ENCODE measurements at places on chromosomes 5 and 9.
A peak's percentile ranks its signal among the peaks of the same experiment; 100 is the strongest.

- DNase-seq, result no peak
Measured at GRCh38 chr5:86646671-86647070, 28.9 kb downstream of the COX7C start.

DNA sequence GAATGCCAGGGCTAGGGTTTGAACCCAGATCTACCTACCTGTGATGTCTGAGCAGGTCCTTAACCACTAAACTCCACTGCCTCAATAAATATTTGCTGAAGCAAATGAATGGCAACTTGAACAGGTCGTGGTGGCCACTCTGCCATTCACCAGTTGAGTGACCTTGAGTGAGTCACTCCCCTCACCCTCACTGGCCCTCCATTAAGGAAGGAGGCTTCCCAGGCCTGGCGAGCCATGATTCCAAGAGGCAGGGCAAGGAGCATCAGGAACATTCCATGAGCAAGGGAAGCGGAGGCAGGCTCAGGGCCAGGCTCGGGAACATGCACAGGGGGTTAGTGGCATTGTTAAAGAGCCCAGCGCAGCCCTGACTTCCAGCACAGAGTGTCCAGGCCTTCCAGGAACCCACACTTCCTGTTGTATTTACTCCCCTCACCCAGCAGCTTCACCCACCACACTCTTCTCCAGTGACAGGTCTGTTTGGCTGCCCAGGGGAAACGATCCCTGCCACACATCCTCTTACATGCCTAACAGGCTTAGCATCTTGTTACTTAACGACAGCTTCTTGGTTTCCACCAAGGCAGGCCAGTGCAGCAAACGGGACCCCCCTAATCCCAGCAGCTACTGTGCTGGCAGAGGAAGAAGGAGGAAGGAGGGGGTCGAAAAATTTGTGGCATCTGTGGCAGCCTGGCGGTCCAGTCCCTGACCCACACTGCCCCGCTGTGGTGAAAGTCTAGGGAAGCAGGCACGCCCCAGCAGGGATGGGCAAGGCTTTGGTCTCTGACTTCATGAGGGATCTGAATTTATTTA lies 43.7 kb upstream of the TTC1 start:
- no peak for DNase-seq

DNA sequence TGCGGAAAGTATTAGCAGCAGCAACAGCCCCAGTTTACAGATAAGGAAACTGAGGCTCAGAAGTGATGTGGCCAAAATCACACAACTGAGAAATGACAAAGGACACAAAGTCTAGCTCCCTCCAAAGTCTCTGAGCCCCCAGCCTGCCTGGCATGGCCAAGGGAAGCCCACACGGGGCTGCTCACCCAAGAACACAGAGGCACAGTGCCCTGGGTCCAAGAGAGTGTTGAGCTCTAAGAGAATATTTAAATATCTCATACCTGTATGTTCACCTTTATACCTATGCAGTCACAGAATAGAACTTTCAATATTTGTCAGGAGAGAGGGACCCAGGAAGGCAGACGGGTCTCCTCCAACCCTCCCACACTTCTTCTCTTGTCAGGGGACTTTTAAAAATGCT lies 16.6 kb downstream of the VAV2 start:
- no peak for DNase-seq

GRCh38 chr9:77877976-77878375 lies 153.6 kb downstream of the GNAQ start:
- DNase-seq, result no peak

DNA sequence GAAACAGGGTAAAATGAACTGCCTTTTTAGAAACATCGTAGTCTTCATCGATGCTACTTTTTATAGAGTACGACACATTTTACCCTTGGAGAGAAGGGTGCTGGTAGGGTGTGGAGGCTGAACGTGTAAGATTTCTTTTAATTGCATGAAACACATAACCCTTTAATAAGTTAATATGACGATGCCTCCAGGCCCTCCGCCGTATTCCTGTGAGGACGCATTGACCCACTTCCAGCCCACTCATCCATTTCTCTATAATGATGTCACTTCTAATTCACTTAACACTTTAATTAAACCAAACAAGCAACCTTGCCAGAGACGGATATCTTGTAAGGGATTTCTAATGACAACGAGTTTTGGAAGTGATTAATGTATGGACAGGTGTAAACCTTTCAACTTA lies 158.7 kb downstream of the IRX2 start:
- DNase-seq, result no peak

DNA sequence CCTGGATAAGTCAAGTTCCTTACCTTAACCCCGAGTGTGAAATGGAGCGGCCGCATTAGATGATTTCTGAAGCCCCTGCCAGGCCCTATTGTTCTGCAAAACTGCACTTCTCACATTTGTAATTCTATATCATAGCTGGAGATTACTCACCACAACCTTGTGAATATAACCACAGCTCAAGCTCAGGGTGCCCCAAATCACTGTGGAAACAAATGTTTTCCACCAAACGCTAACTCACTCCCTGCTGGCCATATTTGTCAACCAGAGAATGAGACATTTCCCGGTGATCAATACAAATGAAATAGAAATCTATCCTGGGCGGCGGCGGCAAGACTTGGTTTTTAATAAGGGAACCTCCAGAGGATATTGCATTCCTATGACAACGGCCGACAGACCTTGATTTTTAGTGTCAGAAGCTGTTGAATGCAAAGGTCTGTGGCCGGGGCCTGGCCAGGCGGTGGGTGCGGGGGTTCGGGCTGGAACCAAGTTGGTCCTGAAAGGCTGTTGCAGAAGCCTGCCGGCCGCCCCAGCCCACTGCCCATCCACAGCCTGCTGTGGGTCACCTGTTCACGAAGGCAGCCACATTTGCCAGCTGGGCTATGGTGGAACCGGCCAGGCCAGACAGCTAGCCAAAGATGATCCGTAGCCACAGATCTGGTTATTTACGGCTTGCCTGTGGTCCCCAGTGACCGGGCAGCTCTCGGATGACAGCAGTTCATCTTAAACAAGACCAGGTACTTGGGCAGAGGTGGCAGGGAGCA lies 93.9 kb upstream of the LMX1B start:
- no peak for DNase-seq

GRCh38 chr5:71693828-71694427 lies 25.1 kb upstream of the CARTPT start:
- no peak for DNase-seq

GRCh38 chr9:133054194-133054890 lies 7.4 kb upstream of the CEL start:
- no peak for DNase-seq

GRCh38 chr9:130939405-130940026 lies 469 bp upstream of the FIBCD1 start:
- no peak for DNase-seq

DNA sequence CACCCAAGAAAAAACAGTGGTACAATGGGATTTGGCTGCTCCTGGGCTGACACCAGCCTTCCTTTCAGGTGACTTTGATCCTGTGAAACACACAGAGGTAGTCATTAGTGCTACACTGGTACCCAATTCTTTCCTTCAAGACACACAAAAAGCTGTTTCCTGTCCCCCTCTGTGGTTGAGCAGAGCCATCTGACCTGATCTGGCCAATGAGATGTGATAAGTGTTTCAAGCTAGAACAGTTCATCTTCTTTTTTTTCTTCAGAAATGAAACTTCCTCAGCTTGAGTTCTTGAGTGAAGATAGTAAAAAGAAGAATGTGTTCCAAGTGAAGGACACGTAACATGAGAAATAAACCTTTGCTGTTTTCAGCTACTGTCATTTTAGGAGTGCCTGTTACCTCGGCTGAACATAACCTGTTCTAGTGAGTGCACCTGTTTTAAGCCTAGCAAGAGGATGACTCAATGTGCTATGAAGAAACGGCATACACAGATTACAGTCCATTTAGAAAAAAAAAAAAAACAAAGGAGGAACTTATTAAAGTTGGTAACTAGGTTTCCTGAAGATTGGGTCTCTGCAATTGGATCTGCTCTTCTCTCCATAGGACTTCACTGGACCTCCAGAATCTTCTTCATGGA lies 287.8 kb downstream of the GAS1 start:
- DNase-seq, result no peak

DNA sequence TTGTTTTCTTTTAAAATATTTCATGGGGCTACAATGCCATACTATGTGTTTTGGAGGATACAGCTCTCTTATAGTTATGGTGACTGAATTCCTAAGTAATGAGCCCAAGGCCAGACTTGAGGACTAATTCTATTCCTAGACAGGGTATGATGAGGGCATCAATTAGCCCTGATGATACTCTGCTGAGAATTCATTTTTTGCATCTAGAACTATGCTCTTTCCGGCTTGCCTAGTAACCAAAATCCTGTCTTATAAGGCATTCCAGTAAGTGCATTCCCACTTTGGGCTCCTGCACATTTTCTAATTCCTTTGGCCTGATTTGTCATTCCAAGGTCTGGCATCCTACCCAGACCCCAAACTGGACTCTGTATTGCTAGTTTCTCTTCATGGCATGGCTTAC lies 62.4 kb downstream of the MAT2B start:
- DNase-seq, result no peak

DNA sequence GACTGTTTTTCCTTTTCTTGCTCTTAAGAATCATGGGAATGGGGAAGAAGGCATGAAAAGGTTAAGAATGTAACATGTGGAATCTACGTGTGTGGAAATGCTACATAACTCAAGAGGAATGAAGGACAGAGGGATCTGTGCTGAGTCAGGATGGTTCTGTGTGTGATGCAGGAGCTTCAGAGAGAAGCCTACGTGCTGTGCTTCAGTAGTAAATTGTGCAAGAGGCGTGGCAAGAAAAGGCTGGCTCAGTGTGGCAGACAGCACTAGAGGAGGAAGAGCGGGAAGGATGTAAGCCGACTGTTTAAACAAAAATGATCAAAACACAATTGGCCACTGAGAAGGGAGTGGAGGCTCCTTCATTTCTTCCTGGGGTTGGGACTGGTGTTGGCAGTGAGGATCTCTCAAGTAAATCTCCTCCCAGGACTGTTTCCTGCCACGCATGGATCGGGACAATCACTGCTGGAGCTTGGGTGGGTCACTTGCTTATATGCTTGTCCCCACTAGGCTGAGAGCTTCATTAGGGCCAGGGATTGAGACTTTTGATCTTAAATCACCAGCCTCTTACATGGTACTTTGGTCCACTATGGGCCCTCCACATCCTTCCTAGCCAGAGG lies 59.4 kb upstream of the BASP1 start:
- DNase-seq, result no peak

DNA sequence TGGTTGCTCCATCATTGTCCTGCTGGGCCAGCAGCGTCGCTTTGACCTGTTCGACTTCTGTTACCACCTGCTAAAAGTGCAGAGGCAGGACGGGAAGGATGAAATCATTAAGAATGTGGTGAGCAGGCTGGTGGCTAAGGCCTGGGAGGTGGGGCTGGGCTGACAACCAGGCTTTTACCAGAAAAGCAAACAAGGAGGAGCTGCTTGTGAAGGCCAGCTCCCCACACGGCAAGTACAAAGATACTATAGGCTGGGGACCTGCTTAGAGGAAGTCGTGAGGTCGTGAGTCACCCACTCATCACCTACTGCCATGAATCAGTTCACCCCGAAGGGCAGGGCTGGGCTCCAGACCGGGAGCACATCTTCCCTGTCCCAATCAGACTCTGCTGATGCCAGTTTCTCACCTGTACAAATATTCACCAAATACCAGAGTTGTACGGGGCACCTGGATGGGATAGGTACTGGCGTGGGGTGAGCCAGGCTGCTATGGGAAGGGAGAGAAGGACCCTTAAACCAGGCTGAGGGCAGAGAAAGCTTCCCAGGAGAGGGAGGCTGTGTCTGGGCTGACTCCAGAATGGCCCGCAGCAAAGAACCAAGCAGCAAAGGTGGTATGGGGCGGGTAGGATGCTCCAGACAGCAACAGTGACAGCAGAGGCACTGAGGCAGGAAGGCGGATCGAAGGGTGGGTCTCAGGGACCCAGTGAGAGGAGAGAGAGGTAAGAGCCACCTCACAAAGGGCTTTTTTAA lies 69.3 kb upstream of the NIPAL4 start:
- DNase-seq, result peak; percentile 46

GRCh38 chr9:113311961-113312360 lies 8.8 kb upstream of the RNF183 start:
- no peak for DNase-seq

- DNase-seq, result no peak
Measured at GRCh38 chr5:107997338-107997980, 326.7 kb upstream of the EFNA5 start.

GRCh38 chr5:80631278-80632259 lies 22.9 kb upstream of the MSH3 start:
- DNase-seq, result no peak

DNA sequence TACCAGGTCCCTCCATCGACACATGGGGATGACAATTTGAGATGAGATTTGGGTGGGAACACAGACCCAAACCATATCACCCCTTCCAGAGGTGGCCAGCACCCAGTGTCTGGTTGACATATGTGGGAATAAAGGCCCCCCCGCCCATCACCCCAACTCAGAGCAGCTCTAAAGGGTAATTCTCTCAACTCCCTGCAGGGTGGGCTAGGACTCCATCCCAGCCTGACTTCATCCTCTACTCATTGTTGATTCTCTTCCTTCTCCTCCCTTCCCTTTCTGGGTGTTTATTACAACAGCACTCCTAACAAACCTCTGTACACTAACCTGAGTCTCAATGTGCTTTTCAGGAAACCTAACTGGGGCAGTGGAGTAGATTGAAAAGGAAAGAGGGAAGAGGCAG lies 339.9 kb downstream of the ACTL7B start:
- DNase-seq, result no peak

DNA sequence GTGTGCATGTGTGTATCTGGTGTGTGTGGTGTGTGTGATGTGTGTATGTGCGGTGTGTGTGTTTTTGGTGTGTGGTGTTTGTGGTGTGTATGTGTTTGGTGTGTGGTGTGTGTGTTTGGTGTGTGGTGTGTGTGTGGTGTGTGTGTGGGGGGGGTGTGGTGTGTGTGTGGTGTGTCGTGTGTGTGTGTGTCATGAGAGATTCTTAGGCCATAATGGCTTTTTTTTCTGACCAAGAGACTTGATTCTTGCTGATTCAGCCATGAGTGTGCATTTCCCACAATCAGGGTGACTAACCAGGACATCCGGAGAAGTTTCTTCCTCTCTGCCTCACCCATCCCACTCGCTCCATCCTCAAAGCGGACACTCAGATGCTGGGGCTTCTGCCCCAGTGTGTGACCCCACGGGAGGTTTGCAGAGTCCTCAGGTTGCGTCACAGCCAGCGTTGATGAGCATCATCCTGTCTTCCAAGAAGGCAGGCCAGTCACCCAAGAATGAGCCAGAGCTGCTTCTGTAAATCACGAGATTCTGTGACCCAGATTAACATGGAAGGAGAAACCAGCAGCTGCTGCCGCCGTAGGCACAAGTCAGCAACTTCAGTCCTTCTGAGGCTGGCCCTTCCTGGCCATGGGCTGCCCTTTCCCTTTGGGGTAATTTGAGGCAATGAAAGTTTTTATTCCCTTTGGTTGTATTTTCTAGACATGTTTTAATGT lies 12.5 kb upstream of the CTSL start:
- DNase-seq, result no peak

DNA sequence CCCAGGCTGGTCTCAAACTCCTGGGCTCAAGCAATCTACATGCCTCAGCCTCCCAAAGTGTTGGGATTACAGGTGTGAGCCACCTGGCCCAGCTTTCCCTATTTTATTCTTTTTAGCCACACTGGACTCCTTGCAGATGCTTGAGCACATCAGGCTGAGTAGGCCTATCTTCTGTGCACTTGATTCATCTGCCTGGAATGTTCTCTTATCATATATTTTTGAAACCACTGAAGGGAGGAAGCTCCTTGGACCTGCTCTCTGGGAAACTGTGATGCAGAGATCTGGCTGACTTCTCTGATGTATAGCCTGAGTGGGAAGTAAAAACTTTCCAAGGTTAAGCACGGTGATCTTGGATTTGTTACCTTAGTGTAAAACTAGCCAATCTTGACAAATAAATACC lies 6.5 kb upstream of the MAT2B start:
- no peak for DNase-seq

GRCh38 chr5:180009581-180009980 lies 62.0 kb downstream of the RNF130 start:
- no peak for DNase-seq

All from activated CD4-positive, alpha-beta T cell treated with anti-CD3 and anti-CD28 coated beads, Interleukin-2, amount 50 U/mL, for 24 hours (primary cell).